Activated naive CD8-positive, alpha-beta T cell treated with anti-CD3 and anti-CD28 coated beads, Interleukin-2, amount 50 U/mL, for 16 hours (primary cell): ENCODE measurements at places on chromosomes 6 and 20.

GRCh38 chr6:161133963-161134362, 139.9 kb downstream of the AGPAT4 start:
- no peak for DNase-seq

GRCh38 chr6:111105578-111105977, 18.3 kb downstream of the SLC16A10 start:
- DNase-seq = no peak

GRCh38 chr6:38213251-38213658, 393.7 kb downstream of the ZFAND3 start:
- DNase-seq = no peak

GRCh38 chr6:40724886-40725285, 137.7 kb upstream of the LRFN2 start:
- no peak for DNase-seq

DNA sequence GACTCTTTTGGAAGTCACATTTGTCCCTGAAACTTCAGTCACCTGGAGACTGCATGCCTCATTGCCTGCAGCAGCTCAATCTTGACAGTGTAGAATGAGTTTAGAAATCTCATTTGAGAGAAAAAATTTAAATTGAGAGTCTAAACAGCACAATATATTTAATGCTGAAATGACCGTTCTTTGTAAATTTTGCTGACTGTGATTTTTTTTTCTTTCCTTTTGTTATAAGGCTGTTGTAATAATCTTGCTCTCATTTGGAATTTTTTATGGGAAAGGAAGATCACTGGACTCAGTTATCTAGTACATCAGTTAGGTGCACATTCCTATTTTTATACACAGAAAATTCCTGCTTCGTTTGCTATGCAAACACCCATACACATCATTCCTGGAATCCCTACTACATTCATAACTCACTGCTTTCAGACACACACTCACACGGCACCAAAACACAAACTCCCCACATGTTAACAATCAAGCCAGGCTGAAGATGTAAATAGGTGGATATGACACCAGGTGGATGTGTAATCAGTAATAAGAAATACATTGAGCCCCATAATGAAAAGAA, 43.8 kb downstream of the PTCHD4 start:
- no peak for DNase-seq

DNA sequence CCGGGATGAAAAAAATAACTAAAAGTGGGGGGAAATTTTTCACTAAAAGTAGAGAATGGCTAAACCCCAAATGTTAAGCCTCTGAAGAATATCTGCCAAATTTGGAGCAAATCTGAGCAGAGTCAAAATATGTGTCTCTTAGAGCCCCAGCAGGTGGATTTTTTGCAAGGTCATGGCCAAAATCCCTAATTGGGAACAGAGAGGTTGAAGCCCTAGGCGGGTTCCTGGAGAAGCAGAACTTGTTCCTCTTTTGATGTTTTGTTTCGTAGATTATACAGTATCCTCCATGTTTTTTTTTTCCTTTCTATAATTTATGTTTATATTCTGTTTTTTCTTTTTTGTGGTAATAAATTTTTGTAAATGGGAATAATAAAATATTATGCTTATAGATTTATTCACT, 94.4 kb downstream of the PLCB4 start:
- no peak for DNase-seq

DNA sequence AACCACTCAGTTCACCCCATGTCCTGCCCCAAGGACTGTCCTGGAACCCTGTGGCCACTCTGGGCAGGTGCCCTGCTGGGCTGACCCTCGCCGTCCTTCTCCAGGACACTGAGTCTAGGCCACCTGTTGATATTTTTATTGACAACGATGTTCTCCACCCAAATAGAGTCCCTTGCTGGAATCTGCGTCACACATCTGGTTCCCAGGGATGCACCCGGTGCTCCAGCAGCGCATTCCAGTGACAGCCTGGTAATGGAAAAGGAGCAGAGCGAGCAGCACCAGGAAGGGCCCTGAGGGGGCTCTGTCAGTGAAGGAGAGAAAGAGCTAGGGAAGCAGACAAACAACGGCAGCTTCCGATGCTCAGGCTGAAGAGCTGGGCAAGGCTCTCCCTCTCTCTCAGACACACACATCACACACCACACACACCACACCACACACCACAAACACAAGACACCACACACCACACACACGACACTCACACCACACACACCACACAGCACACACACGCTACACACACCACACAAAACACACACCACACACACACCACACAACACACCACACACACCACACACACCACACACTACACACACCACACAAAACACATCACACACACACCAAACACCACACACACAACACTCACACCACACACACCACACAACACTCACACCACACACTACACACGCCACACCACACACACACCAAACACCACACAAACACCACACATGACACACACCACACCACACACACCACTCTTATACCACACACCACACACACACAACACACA, 117.9 kb upstream of the THBS2 start:
- DNase-seq = no peak

DNA sequence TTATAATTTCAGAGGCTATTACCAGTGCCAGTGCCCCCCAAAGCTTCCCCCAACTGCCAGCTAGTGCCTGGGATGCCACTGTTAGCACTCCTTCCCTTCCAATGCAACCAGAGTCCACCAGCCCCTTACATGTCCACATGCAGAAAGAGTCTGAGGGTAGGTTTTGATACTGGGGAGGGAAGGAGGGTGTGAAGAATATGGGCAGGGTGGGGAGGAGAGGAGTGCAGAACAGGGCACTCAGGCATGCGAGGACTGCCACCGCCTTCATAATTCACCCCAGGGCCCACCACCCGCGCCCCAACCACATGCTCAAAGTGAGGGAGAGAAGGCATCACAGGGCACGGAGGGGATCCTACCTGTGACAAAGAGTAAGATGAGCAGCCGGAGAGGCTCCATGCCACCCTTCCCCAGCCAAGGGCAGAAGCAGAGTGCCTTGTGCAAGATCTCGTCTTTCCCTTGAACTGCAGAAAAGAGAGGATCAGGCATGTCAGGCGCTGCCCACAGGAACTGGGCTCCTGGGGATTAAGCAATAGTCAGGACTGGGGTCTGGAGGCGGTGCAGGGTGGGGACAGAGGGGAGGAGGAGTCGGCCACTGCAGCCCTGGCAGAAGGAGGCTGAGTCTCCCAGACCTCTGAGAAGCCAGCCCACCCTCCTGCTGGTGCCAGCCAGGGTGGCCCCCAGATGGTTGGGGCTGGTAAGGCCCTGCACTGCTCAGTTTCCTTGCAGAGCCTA, at the start of gene TREM2:
TSS of gene TREM2 (minus strand) at position 430 of the 732 bp plus-strand sequence. CDS start at position 396, 34 bp downstream.
- no peak for DNase-seq

GRCh38 chr20:54017846-54018245, 52.5 kb downstream of the BCAS1 start:
- DNase-seq = no peak

DNA sequence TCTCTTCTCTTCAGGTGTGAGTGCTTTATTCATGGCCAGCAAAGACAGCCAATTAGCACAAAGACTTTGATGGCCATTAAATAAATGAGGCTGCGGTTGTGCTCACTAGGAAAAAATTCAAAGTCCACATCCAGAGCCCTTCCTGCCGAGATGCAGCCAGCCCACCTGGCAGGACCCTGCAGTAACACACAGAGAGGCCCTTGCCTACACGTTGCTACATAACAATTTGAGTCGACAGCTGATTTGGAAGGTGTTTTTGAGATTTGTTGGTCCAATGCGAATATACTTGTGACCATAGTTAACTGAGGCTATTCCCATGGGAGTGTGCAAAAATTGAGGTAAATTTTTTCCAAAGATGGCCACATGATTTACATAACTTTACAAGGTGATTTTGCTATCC, 605.4 kb upstream of the HTR1E start:
- DNase-seq = no peak

DNA sequence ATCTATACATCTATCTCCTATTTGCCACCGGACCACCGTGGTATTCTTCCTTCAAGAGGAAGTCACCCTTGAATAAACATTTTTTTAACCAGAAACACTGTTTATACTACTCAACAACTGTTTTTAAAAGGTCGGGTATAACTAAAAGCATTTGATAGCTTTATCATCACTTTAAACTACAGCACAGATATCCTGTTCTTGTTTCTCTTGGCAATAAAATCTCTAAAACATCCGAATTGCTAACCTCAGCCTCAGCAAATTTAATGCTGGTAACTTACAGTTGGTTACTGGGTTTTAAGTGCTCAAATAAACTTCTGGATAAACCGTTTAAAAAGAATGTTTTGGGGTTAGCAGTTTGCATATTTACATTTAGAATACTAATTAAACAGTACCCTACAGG, 20.4 kb downstream of the ZUP1 start:
- no peak for DNase-seq

DNA sequence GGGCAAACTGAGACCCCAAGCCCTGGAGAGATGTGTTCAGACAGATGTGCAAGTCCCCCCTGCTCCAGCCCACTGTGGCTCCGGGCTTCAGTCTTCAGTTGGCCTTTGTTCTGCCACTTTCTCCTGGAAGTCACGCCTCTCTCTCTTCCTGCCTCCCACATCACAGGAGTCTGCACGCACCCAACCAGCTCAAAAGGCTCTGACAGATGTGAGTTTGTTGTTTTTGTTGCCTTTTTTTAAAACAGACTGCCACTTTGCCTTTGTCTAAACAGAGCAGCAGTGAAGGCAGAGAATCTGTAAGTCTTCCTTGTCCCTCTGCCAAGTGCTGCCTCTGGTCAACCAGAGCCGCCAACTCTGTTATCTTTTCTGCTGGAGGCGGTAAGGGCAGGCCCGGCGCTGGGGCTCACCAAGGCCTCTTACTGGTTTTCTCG, 149.7 kb downstream of the TFAP2C start:
- DNase-seq = no peak

- no peak for DNase-seq
Measured at GRCh38 chr6:158021376-158021775, 39.7 kb downstream of the SYNJ2 start.

GRCh38 chr6:5894357-5894756, 112.4 kb downstream of the NRN1 start:
- DNase-seq = no peak

- no peak for DNase-seq
Measured at GRCh38 chr6:40440053-40440452, 147.1 kb downstream of the LRFN2 start.

DNA sequence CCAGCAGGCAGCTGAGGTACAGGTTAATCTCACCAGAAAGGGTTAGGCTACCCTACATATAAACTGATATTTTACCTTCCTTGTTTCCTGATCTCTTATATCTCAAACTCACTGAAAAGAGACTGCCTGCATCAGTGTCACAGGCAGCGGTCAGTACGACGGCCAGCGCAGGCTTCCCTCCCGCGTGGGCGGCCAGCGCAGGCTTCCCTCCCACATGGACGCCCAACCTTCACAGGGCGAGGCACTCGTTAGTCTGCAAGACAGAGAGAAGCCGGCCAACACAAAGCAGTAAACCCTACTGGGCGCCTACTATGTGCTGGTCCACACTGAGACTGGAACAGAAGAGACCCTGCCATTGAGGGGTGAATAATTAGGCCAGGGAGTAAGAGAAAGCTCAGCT, 33.0 kb downstream of the TTI1 start:
- DNase-seq = no peak

DNA sequence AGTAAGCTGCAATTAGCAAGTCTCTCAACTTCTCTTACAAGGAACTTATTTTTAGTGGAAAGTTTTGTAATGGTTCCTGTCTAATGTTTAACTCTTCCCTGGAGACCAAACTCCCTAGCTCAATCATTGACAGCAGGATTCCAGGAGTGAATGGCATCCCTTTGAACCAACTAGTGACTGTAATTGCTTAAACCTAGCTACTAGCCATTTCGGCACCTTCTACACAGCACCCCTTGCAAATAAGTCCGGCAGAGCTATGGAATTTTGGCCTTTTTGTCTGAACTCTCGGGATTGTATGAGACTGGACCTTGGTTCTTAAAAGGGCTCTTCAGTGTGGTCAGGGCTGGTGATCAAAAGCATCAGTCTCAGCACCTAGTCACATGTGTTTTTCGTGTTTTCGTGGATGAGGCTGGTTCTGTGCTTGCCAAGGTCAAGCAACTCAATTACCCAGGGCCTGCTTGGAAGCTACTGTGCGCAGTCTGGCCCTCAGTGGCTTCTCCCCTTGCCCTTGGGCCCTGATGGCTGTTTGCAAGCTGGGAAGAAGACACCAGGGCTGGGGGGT, 135.3 kb upstream of the NEDD9 start:
- no peak for DNase-seq

DNA sequence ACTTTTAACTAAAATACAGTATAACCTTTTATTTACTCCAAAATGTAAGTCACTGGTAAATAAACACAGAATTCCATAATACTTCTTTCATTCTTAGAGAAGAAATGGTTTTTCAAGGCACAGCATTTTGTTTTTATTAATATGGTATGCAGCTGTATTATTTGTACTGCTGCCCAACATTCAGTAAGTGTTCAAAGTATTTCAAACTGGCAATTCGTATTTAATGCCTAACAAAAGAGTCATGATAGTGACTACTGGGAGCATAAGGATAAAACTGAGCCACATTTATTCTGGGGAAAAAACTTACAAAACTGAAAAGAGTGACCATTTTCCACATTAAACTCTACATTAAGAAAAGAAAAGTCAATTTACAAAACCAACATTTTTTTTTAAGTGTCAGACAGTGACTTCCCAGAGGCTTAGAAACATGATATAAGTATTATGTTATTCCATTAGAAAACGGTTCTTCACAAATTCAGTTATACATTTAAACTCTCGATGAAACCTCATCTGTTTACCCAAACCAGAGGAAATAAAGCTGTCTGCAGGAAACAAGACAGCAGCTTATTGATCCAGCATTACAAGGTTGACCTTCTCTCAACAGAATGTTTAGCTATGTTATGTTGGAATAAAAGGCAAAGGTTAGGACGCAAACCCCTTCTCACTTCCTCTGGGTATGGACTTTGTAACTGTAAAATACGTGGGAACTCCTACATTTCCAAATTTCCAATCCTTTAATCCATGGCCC, 24.3 kb downstream of the EPB41L2 start:
- no peak for DNase-seq

DNA sequence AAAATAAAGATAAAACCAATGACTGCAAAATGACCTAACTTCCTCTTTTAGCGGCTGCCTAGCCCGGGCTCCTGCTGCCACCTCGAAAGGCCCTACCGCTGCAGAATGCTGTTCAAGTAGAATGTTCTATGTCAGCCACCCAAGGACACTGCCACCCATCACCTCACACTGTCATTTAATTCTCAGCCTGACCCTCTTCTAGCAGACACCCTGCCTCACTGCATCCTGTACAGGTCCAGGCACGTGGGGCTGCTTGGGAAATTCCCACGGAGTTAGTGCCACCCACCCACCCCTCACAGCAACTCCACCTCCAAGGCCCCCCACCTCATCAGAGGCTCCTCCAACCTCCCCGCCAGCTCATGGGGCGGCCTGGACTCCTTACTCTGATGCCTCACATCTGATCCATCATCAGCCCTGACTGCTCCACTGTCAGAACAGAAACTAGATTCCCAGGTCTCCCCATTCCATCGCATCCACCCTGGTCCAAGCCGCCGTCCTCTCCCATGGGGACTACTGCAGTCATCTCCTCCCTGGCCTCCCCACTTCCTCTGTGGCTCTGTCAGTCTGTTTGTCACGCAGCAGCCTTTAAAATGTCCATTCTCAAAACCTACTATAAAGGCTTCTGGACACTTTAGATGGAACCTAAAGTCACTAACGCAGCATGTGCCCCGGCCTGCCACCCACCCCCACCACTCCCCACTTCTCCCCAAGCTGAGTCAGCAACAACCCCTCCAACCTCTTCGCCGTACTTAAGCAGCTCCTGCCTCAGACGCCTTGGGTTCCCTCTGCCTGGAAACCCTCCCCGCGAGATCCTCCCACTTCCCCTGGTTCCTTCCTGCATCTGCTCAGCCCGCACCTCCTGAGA, 17.0 kb downstream of the NFATC2 start:
- no peak for DNase-seq
